ENCODE measurements at places on chromosomes 1 and 21.

GRCh38 chr1:68322837-68323687 lies 90.7 kb upstream of the WLS start:
- no peak for DNase-seq

GRCh38 chr1:245942856-245943255 lies 564.2 kb downstream of the SMYD3 start:
- no peak for DNase-seq

- DNase-seq, result peak; percentile 8
Measured at GRCh38 chr1:37085393-37085792, 51.1 kb upstream of the GRIK3 start.

- no peak for DNase-seq
Measured at GRCh38 chr1:27832762-27833161, 2.2 kb downstream of the PPP1R8 start.

DNA sequence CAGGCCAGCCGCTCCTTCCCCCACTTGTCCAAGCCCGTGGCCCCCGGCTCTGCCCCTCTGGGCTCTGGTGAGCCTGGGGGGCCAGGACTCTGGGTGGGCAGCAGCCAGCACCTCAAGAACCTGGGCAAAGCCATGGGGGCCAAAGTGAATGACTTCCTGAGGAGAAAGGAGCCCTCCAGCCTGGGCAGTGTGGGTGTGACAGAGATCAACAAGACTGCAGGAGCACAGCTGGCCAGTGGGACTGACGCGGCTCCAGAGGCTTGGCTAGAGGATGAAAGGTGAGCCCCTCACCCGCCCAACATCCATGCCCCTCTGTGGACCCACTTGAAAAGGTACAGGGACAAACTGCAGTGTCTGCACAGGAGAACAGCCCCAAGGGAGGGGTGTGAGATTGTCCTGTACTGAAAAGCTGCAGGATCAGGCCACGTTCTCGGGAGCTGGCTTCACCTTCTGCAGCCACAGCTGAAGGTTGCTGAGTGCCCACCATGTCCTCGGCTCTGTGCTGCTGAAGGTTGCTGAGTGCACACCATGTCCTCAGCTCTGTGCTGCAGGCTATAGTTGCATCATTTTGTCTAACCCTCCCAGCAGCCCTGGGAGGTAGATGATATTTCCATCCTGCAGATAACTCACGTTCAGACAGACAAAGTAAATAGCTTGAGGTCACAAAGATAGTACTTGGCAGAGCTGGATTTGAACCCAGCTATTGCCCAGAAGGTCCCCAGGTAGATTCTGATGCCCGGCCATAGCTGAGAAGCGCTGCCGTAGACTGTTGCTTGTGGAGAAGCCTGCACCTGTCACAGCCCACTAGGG lies 618 bp downstream of the C1orf226 start:
- DNase-seq, result no peak

- no peak for DNase-seq
Measured at GRCh38 chr1:201585901-201586300, 47.0 kb downstream of the NAV1 start.

GRCh38 chr1:209775678-209776077 lies 8.7 kb downstream of the C1orf74 start:
- no peak for DNase-seq

DNA sequence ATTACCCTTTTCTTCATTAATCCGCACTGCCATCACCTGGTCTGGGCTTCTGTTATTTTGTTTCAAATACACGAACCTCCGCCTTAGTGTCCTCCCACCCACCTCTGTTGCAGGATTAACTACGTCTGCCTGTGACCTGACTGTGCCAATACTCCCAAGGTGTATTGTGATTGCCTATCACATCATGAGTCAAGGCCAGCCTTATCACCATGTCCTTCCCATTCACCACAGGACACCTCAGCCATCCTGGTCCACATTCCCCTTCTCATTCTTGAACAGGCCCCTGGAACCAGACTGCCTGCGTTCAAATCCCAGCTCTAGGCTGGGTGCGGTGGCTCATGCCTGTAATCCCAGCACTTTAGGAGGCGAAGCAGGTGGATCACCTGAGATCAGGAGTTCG lies 14.4 kb downstream of the F11R start:
- no peak for DNase-seq

DNA sequence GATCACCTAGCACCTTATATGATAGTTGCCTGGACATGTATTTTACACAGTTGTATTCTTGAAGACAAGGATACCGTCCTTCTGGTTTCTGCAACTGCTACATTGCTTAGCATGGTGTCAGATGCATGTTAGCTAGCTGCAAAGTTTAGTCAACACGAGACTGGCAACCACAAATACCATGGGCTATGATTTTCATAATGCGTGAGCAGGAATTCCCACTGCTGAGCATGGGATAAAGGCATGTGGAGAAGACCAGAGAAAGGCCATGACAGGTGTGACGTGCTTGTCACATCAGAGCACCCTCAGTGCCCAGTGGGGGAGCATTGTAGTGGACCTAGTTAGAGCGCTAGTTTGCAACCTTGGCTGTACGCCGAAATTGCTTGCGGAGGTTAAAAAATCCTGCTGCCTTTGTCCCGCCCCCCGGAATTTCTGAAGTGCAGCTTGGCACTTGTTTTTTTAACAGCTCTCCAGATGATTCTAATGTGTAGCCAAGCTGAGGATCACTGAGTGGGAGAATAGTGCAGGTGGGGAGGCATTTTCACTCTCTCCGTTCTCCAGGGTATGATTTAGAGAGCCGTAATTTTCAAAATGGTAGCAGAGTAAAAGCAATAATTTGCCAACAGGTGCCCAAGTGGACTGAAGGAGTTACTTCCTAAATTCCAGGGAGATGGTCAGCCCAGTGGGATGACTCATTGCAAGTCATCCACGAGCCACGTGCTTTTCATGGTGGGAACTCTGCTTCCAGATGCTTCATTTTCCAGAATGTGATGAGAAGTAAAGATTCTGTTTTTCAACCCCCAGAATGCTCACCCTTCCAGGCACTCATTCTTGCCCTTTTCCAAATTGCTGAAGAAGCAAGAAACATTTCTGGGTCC lies 81.0 kb downstream of the CNIH3 start:
- no peak for DNase-seq

DNA sequence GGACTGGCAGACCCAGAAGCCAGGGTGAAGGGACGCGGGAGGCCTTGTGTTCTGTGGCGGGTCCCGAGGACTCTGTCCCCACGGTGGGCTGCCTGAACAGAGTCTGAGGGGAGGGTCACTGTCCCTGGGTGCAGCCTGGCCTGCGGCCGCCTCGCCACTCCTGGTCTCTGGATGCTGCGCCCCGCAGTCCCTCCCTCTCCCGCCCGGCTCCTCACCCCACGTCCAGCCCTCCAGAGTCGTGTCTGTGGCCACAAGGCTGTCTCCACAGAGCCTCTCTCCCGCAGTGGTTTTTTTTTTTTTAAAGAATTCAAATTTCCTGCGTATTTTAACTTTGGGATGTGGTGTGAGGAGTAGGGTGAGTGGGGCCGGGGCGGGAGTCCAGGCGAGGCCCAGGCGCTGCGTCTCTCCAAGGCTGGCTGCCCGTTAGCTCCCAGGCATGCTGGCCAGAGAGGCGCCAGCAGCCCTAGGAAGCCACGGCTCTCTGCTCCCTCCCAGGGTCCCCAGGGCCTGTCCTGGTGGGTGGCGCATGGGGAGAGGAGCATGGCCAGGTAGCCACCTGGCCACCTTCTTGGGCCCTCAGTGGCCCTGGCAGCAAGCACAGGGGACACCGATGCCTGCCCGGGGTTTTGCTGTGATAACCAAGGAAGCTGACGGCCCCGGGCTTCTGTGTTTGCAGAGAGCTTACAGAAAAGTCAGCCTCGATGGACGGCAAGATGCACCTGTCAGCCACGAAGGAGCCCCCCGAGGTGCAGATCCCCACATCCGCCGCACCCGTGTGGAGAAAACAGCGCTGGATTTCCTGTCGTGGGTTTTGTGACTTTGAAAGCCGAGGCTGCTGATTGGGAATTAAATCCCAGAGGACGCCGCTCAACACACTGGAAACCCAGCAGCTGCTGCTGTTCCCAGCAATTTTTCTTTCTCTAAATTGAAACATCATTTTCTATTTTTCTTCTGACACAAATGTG lies 72.8 kb downstream of the MORN1 start:
- DNase-seq, result no peak

- DNase-seq, result no peak
Measured at GRCh38 chr1:196873385-196873784, 14.5 kb upstream of the CFHR4 start.

- no peak for DNase-seq
Measured at GRCh38 chr1:30305519-30305918, 417.9 kb downstream of the MATN1 start.

GRCh38 chr1:155978973-155979429 lies 654 bp upstream of the ARHGEF2 start:
- DNase-seq, result no peak

GRCh38 chr1:212613440-212614335 lies 5.1 kb downstream of the ATF3 start:
- DNase-seq, result no peak

DNA sequence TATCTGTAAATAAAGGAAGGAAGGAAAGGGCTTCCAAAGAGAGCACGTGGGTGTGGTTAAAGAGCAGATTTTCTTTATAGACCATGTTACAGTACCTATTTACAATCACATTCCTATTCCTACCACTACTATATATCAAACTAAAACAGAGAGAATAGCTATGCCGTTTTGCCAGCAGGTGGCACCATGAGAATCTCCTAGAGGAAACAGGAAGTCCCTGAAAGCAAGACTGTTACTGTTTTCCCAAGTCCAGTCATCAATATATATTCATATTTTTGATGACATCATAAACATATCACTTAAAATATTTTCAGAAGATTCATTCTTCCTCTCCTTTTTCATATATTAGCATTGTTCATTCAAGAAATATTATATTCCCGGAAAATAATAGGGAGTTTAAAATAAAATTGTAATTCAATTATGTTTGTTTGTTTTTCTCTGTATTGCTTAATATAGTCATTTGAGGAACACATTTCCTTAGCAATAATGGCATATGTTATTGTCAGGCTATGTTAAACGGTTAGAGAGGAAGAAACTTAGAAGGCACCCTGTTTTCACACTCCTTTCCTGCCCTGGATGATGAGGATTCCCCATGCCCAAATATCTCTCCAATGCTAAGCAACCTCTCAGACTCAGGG lies 6.6 kb downstream of the CCDC190 start:
- DNase-seq, result peak; percentile 78

DNA sequence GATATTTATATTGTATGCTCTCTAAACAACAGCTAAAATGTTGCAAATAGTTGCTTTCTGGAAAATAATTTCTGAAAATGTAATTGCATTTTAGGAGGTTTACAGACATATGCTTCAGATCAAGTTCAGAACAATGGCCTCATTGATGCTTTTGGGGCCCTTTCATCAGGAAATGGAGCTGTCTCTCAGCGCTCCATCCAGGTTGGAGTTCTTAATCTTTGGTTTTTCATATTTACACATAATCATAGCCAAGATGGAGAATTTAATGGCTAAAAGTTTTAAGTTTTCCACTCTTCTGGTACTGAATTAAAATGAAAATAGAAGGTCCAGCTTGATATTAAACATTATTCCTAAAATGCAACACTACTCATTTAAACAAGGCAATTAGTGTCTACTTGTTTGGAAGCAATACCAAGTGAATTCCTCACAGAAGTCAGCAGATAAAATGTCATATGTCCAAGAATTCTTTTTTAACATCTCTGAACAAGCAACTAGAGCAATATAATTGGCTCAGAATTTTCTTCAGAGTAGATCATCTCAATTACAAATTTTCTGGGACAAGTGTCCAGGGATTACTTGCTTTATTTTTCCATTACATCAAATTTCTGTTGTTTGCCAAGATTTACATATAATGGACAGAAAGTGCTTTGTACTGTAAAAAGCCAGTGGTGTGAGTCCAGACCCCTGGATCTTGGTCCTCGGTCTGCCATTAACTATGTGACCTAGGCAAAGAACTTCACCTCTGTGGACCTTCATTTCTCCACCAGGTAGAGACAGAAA lies 22.6 kb downstream of the CLCA1 start:
- no peak for DNase-seq

GRCh38 chr1:168235937-168236336 lies 10.1 kb downstream of the SFT2D2 start:
- DNase-seq, result no peak

GRCh38 chr1:109500941-109501381 lies 7.1 kb downstream of the CYB561D1 start:
- no peak for DNase-seq

- no peak for DNase-seq
Measured at GRCh38 chr1:168504064-168504837, 39.5 kb downstream of the XCL2 start.

- peak; percentile 79 for DNase-seq
Measured at GRCh38 chr21:36135391-36136102, 668 bp downstream of the CBR3 start.

GRCh38 chr1:201324821-201325677 lies 41.7 kb downstream of the PKP1 start:
- DNase-seq, result no peak

DNA sequence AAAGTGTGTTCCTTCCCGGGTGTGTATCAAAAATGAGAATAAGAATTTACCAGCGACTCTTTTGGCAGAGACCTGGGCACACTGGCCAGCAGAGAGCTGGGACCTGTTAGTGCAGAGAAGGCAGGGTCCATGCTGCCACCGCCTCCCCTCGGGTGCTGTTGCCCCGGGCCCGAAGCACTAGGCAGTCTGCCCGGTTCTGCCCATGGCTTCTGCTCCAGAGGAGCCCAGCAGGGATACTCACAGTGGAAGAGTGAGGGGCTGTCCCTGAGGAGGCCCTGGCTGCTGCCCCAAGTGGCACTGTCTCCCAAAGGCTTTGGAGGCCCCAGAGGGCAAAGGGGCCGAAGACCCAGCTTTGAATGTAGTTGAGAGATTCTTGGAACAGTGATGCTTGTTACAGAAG lies 80.5 kb downstream of the MIS18A start:
- no peak for DNase-seq

- peak; percentile 64 for DNase-seq
Measured at GRCh38 chr1:90721210-90722194, 4.4 kb upstream of the BARHL2 start.

- no peak for DNase-seq
Measured at GRCh38 chr1:84919461-84919970, 26.5 kb upstream of the LPAR3 start.

DNA sequence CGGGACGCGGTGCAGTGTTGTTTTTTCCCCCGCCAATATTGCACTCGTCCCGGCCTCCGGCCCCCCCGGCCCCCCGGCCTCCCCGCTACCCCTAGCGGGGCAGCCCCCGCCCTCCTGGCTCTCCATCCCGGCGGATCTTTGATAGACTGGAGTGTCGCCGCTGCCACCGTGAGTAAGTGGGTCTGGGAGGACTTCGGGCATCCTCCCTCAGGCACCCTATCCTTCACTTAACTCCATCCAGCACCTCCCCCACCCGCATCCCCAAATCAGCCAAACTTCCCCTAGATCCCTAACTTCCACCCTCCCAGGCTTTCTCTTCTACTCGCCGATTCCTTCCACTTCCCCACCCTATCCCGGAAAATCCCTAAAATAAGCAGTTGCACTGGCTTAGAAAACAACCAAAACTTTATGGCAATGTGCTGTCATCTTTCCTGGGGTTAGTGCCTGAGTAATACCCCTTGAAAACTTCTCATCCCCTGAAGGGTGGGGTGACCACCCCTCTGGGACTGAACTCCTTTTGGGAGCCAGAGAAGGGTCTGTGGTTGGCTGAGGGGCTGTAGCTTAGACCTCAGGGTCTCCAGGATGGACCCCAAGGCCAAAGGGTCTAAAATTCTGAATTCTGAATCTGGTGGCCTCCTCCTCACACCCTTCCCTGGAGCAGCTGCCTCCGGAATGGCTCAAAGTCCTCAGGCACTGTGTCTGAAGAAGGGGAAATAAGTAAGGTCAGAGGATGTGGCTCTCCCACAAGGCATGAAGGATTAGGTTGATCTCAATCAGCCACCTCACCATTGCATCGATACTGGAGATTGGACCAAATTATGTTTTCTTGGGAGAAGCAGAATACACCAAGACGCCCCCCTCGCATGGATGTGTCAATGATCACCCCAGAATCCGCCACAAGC lies 12.2 kb downstream of the THBS3 start:
- DNase-seq, result peak; percentile 41

- no peak for DNase-seq
Measured at GRCh38 chr1:17732475-17732874, 22.7 kb upstream of the ACTL8 start.
